Prostate gland (tissue), 2 donors: ENCODE measurements at places on chromosomes 4 and X. TPM values are rescaled to one million over a fixed set of nuclear protein-coding genes. Genes with fewer than 3 reads are reported as not detected.

DNA sequence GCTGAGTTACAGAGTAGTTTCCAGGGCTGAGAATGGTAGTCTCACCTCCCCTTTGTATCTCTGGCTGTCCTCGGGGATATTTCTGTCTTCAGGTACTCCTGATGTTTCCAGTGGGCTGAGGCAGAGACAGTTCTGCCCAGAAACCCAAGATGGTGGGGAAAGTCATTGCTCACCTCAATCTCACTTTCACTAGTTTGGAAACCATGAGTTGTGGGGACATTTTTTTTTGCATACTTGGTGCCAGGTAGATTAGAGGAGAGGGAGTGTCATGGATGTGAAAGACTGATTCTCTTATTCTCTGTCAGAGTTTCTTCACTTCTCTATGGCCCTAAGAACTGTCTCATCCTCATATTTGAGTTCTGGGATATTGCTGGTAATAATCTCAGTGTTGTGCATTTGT lies 708.6 kb upstream of the MAGEB2 start:
- H3K4me3 ChIP-seq: no peak overlapping the region
- DNase-seq: no peak
- no peaks in the 10 kb centered on the region for H3K36me3 ChIP-seq
- no peaks in the 10 kb centered on the region for H3K27me3 ChIP-seq

DNA sequence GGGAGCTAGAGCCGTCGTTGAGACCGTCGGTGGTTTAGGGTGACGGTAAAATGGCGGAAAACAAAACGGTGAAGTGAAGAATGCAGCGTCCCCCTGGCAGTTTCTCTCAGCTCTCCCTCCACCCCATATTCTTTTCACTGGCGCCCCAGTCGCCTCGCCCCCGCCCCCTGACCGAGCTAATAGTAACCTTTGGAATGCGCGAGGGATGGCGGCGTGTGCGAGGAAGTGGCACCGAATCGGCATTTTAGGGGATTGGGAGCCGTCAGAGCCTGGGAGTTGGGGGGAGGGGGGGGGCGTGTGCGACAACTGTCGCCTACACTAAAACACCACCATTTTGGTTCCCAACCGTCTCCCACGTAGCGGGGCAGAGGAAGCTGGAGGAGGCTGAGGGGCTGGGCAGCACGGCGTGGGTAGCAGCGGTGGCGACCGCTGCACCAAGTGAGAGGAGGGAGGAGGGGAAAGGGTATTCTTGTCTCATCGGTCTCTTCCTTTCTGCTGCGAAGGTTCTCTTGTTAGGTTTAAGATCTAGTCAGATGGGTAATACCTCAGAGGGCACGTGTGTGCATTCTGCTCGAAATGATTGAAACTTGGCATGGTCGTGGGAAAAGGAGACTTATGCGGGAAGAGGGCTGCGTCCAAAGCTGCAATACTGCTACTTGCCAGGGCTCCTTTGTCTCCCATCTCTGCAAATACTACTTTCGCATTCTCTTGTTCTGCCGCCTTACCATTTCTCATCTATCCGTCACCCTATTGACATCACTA lies 840 bp downstream of the ZNF711 start:
- peak; percentile 3 for DNase-seq
- H3K36me3 ChIP-seq: no peaks in the 10 kb centered on the region
- H3K4me1 ChIP-seq: no peaks in the 10 kb centered on the region
- H3K27ac ChIP-seq: peak overlapping the region; percentile 57
- H3K27me3 ChIP-seq: no peaks in the 10 kb centered on the region

DNA sequence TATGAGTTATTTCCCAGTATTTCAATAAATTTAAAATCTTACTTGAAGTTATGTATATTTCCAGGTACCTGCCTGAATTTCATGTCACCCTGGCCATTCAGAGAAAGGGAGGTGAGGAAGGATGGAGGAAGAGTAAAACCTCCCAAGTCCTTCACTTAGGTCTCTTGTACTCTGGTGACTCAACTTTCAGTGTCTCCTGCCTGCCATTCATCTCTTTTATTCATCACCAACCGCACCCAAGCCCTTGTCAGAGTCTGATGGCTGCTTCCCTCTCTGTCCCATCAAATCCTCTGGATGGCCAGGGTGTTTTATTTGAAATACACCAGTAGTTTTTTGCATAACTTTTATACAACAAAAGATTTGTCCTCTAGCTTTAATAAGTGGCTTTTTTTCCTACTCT lies 17.8 kb downstream of the TMPRSS11E start:
- no peak for DNase-seq
- H3K27me3 ChIP-seq: no peaks in the 10 kb centered on the region

Gene DUX4
- total RNA-seq: not detected

GRCh38 chr4:60805500-60806313 lies 394.4 kb upstream of the ADGRL3 start:
- no peak for DNase-seq
- H3K4me3 ChIP-seq: no peak overlapping the region
- H3K27me3 ChIP-seq: no peaks in the 10 kb centered on the region
- no peak overlapping the region for H3K27ac ChIP-seq
- H3K36me3 ChIP-seq: no peaks in the 10 kb centered on the region

DNA sequence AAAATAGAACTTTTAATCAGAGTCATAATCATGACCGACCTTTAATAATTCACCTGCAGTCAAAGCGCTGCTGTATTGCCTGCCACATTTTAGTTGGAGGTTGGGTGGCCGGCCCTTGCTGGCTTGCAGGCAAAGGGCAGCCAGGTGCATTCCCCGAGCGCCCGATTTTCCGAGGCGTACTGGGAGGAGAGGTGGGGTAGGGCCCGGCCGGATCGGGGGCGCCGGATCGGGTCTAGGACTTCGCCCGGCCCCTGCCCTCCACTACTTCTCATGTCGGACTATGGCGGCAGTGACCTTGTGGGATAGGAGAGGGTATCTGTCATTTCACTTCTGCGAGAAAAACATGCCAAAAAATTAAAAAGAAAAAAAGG lies 2.5 kb upstream of the RS1 start:
- DNase-seq: no peak
- peak overlapping the region; percentile 48 for H3K4me3 ChIP-seq
- no peaks in the 10 kb centered on the region for H3K27me3 ChIP-seq
- H3K27ac ChIP-seq: peak overlapping the region; percentile 89
- H3K4me1 ChIP-seq: no peaks in the 10 kb centered on the region
- no peaks in the 10 kb centered on the region for H3K36me3 ChIP-seq
